Renal cortex interstitium (tissue), 15 donors: ENCODE measurements at places on chromosomes 16 and 17.
A peak's percentile ranks its signal among the peaks of the same experiment; 100 is the strongest.

DNA sequence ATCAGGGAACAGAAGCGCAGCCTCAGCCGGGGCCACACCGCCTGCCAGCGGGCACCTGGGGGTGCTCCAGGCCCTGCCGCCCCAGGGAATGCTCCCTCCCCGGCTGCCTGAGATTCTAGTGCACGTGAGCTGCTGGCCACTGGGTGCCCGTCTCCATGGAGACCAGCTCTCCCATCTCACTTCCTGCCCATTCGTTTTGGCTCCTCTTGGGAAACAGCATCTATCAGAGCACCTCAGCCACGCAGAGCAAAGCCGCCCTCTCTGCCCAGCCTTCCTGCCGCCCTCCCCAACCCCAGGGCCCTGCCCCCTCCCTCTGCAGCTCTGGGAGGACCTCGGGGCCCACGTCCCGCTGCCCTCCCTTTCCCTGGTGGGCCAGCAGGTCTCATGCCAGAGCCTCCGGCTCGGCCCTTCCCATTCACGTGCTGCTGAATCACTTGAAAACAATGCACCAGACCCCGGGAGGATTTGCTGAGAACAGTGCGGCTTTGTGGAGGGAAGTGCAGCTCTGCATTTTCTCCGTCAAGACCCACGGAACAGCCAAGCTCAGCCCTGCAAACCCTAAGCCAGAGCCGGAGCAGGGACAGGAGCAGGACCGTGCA, 19.4 kb downstream of the CEP295NL start:
- DNase-seq: no peak

DNA sequence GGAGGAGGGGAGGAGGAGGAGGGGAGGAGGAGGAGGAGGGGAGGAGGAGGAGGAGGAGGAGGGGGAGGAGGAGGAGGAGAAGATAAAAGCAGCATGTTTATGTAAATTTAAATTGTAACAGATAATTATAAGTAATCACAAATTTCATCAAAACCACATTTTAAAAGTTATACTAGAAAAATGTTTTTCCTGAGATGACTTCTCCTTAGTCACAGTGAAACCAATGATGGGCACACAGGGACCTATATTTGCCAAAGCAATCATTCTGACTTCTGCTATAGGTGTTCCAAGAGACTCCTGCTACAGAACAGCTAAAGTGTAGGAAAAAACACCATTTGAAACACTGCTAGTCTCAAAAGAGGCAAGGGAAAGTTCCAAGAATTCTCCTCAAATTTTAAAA, 66.4 kb downstream of the CEP95 start:
- DNase-seq: no peak

DNA sequence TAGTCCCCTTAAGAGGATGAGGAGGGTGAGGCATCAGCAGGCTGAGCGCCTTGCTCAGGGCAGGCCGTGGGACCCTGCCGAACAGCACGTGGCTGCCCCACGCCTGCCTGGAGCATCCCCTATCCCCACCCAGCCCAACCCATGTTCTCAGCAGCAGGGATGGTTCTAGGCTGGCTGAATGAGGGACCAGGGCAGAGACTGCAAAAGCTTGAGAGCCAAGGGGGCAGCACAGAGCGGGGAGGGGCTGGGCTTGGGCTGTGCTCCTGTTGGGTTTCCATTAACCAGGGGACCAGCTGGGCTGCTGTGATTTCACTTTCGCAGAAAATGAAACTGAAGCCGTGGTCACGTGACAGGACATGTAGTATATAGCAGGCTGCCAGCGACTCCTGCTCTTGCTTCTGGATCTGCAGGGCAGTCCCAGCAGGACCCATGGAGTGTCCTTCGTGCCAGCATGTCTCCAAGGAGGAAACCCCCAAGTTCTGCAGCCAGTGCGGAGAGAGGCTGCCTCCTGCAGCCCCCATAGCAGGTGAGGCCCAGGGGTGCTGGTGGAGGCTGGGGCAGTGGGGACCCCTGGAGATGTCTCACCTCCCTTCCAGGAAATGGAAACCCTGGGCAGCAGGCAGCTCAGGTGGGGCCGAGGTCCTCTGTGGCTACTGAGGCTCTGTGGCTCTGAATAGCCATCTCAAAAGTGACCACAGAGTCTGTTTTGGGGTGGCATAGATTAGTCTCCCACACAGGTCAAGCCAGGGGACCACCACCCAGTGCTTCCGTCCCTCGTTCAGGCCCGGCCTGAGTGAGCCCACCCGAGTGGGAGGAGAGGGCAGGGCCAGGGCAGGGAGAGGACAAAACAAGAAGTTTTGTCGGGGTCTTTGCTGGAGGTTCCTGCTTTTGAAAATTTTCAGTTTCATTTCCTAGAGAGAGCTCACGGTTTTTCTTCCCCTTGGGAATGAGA, 2.9 kb downstream of the RNF213 start:
- no peak for DNase-seq

DNA sequence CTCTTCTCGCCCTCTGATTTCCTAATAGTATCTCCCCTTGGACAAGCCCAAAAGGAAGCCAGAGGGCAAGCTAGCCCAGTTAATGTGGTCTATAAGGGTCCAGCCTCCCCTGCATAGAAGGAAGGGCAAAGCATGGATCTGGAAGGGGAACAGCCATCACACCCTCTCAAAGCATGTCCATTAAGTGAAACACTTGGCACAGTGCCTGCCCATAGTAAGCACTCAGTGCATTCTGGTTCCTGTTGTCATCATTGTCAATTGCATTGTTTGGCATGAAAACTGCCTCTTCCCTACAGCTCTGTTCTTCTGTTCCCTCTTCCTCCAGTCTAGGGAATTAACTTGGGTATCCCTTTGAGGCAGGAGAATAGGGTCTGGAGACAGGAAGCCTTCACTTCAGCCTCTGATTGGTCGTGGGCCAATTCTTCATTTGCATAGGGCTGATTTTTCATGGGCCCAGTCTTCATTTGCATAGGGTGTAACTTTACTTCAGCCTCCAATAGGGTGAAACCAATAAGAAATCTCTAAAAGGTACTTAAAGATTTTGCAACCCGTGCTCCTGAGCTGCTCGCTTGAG, 81.4 kb downstream of the C17orf67 start:
- no peak for DNase-seq

DNA sequence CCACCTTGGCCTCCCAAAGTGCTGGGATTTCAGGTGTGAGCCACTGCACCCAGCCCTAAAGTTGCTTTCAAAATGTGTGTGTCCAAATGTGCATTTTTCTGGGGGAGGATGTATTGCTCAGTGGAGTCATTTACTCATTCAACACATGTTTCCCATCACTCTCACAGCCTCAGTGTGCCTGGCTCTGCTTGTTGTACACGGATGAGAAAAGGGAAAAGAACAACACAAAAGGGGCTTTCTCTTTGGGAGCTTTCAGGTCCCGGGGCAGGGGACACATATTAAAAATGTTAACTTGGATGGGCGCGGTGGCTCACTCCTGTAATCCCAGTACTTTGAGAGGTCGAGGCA, 1.7 kb upstream of the PPL start:
- DNase-seq: no peak

- DNase-seq: no peak
These were observed 127.5 kb upstream of the WSCD1 start for GRCh38 chr17:5942687-5943086.

GRCh38 chr17:74924250-74924948, at the start of gene OTOP2:
Gene OTOP2 (plus strand): TSS chr17:74924273. CDS start chr17:74924633, 360 bp downstream.
- DNase-seq: no peak

DNA sequence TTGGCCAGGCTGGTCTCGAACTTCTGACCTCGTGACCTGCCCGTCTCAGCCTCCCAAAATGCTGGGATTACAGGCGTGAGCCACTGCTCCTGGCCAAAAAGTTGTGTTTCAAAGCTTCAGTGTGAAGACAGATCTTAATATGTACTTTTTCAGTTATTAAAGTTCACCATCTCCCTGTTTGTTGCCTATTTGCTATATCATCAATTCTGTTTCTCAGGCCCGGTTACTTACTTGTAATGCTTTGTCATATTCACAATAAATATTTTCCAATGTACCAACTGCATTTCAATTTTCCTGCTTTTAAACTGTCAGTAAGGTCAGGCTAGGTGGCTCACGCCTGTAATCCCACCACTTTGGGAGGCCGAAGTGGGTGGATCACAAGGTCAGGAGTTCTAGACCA, 22.5 kb downstream of the FANCA start:
- DNase-seq: no peak

DNA sequence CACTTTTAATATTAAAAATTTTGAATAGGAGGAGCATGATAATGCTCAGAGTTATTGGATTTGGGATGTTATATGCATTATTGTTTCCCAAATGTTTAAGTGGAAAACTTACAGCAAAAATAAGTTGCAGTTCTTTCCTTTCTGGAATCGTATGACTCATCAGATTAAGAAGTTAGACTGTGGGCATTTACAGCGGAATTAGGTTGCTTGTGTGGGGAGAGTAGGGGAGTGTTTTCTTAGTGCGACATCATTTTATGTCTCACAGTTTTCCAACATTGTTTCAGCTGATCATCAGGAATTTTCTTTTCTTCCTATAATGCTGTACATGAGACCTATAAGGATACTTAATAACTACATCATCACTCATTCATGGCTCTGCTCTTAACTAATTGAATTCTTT, 1631.8 kb downstream of the CDH8 start:
- no peak for DNase-seq

- DNase-seq: no peak
These were observed 54.8 kb downstream of the N4BP1 start for GRCh38 chr16:48555155-48555554.

DNA sequence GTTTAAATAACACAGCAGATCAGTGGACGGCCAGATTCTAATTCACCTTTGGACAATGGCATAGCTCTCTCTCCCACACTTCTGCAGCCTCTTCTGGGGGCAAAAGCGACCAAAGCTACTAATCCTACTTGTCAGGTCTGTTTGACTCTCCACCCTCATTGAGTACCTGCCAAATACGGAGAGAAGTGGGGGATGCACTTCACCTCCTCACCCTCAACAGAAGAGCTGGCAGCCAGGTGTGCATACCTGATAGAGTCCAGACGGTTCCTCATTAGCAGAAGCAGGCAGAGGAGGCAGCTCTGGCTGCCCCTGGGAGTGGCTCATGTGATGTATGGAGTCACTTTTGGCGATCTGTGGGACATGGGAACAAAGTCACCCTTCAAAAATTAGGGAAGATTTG, 4.9 kb downstream of the DNAH3 start:
- DNase-seq: no peak

- DNase-seq: no peak
These were observed 4.1 kb upstream of the SLC38A10 start for GRCh38 chr17:81298991-81299738.

DNA sequence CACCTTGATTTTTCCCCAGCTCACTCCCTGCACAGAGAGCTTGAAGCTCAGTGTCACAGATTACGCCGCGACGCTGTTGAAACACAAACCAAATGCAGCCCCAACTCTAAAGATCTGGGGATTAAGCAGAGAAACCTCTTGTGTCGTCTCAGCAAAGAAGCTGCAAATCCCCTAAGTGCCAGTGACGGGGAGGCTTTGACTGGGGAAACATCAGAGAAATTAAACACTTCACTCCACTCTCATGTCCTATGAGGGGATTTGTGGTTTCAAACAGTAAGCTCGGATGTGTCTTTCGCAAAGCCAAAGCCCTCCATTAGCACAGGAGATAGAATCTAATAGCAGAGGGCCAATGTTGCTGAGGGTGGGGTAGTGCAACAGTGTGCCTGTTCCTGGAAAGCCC, 233.7 kb downstream of the HS3ST4 start:
- DNase-seq: no peak

GRCh38 chr17:39651923-39652586, 13.1 kb upstream of the TCAP start:
- DNase-seq: no peak

GRCh38 chr16:25747160-25747758, 55.5 kb downstream of the HS3ST4 start:
- peak; percentile 14 for DNase-seq

DNA sequence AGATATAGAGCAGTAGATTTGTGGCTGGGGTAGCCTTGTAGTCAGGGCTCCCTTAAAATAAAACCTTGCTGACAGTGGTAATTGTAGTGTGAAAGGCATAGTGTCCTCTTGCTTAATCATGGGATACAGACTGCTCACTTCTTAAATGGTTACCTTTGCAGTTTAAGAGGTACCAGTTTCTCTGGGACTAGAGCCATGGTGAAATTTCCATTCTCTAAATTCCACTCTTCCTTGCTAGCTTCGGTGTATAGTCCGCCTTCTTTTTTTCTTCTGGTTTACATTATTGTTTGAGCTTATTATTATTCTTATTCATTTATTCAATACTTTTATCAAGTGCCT, 1.6 kb downstream of the CCP110 start:
- DNase-seq: no peak

GRCh38 chr16:22375117-22375962, 921 bp upstream of the CDR2 start:
- peak; percentile 30 for DNase-seq

DNA sequence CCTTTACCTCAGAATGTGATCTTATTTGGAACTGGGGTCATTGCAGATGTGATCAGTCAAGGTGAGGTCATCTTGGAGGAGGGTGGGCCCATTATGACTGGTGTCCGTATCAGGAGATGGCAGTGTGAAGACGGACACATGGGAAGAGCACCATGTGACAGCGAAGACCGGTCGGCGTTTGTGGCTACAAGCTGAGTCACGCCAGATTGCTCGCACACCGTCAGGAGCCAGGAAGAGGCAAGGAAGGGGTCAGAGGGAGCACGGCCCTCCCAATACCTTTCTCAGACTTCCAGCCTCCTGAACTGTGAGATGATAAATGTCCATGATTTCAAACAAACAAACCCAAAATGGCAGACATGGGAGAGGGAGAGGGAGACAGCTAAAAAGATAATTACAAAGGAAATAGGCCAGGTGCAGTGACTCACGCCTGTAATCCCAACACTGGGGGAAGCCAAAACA, 13.2 kb downstream of the STARD3 start:
- DNase-seq: no peak

DNA sequence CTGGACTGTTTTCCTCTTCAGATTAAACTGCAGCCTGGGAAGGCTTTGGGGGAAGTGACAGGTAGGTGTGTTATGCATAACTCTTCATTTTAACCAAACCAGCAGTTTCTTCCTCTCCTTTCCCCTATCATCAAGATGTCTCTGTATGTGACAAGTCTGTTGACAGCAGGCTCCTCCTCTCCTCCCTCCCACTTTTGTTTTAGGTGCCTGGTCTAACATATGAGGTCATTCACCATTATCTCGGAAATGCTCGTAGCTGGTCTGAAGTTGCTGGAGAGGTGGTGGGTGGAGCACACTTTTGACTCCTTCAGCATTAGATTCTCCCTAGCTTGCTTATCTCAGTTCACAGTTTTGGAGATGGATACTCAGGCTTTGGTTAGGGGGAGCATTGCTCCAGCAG, 571.0 kb upstream of the EEF2KMT start:
- DNase-seq: no peak

GRCh38 chr17:33992113-33992512, 263.0 kb upstream of the CCL2 start:
- DNase-seq: no peak
